ENCODE measurements at places on chromosomes 1 and 21. TPM values are rescaled to one million over a fixed set of nuclear protein-coding genes. Genes with fewer than 3 reads are reported as not detected.

KIF26B gene
- total RNA-seq, result 6.8 TPM

TMEM52 gene
- 0.84 TPM for total RNA-seq

GRCh38 chr1:201842472-201843027 lies 13.6 kb downstream of the IPO9 start:
- DNase-seq, result no peak

DNA sequence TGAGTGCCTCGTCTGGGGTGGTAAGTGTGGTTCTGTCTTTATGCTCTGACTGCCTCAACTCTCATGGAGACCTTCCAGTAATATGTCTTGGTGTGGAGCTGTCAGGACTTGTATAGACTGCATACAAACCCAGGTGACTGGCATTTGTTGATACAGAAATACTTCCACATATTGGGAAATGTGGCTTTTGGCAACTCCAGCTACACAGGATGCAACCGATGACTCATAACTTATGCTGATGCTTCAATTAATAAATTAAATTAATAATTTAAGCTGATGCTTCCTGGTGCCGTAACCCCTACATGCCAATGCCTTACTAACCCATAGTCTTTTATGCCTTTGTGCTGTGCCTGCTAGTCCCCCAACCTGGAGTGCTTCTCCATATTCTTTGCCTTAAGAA lies 72.3 kb upstream of the ARTN start:
- DNase-seq, result peak; percentile 61

GRCh38 chr1:1599935-1600860 lies at the start of gene FNDC10:
FNDC10 (minus strand) TSS chr1:1600135; CDS start chr1:1600015, 120 bp downstream.
- DNase-seq, result no peak

GRCh38 chr1:153614906-153615305 lies 1.2 kb downstream of the S100A14 start:
- DNase-seq, result no peak

DNA sequence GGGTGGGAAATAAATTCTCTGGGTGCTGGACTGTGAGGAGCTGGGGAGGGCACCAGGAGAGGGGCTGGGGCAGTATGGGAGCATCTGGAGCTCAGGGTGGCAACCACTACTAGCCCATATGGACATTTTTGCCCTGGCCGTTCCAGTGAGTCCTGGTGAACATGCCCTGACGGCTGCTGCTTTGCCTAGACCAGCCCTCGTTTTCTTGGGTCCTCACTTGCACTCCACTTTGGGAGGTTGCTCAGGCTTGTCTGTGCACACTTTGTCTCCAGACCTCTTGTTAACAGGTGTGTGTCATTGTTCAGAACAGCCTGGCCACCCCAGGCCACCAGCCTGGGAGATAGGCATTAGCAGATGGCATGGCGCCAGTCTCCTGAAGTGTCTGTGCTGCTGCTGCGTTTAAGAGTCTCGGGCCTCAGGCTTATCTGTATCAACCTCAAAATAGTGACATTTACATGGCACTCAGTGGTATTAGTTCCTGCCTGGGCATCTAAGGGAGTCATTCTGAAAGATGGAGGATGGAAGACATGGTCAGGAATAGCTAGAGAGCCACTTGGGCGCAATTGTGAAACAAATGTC lies 190.5 kb downstream of the PTPRU start:
- no peak for DNase-seq
